ENCODE measurements at places on chromosomes 3 and 15.
A peak's percentile ranks its signal among the peaks of the same experiment; 100 is the strongest.

- ATAC-seq = peak; percentile 53
Observed at GRCh38 chr3:52982839-52983238, 63.0 kb downstream of the SFMBT1 start.

GRCh38 chr15:72345806-72346205 lies 25.8 kb upstream of the CELF6 start:
- no peak for ATAC-seq

- no peak for ATAC-seq
Observed at GRCh38 chr15:68177742-68178141, 27.4 kb downstream of the CALML4 start.

DNA sequence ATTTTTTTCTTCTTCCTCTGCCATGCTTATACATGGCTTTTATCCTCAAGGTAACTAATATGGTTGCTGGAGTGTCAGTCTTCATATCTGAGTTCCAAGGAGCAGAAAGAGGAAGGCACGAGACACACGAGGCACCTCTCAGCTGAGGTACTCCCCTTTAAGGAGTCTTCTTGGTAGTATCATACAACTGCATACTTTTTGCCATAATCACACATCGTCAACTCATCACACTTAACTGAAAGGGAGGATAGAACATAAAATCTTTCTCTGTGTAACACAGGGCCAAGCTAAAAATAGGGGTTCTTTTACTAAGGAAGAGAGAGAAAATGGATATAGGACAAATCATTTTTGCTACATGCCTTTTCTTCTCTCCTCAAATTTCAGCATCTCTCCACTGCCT lies 104.2 kb downstream of the OXSM start:
- no peak for ATAC-seq

GRCh38 chr3:53705024-53705745 lies 141.0 kb downstream of the CHDH start:
- ATAC-seq = no peak

Data from activated CD4-positive, CD25-positive, alpha-beta regulatory T cell treated with anti-CD3 and anti-CD28 coated beads, Interleukin-2, amount 50 U/mL, for 24 hours (primary cell).